Kidney capillary endothelial cell (primary cell): ENCODE measurements at places on chromosomes 13 and 19.

DNA sequence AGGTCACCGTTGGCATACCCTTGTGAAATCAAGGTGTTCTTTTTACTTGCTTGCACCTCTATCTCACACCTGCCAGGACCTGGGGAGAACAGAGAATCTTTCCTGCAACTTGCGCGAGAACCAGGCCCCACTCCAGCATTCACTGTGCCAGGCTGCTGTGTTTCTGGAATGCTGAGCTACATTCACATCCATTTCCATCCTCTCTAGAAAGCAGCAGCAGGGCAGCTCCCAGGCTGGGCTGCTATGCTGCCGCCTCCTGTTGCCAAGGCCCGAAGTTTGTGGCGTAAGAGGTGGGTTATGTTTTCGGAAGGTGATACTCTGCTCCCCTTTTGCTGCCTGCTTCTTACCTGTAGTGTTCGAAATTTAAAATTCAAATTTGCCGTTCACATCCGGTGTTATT is 464.1 kb downstream of the KLF5 start:
- no peak for DNase-seq

DNA sequence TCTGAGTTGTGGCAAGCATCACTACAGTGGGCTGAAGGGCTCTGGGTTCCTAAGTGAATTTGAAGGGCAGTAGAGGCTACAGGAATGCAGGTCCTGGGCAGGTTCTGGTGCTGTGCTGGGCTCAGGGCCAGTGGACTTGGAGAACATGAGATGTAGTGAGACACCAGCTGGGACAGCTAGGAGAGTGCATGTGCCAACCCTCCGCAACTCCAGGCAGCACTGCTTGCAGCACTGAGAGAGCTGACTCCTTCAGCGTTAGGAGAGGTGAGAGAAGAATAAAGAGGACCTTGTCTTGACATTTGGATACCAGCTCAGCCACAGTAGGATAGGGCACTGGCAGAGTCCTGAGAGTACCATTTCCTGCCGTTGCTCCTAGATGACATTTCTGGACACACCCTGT is 739.9 kb upstream of the PRR20A start:
- DNase-seq: no peak

GRCh38 chr19:18065173-18065495 is 21.6 kb downstream of the IL12RB1 start:
- no peak for DNase-seq

DNA sequence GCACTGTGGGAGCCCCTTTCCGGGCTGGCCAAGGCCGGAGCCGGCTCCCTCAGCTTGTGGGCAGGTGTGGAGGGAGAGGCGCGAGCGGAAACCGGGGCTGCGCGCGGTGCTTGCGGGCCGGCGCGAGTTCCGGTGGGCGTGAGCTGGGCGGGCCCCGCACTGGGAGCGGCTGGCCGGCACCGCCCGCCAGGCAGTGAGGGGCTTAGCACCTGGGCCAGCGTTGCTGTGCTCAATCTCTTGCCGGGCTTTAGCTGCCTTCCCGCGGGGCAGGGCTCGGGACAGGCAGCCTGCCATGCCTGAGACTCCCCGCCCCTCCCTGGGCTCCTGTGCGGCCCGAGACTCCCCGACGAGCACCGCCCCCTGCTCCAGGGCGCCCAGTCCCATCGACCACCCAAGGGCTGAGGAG is 405.2 kb upstream of the PRR20A start:
- DNase-seq: no peak

DNA sequence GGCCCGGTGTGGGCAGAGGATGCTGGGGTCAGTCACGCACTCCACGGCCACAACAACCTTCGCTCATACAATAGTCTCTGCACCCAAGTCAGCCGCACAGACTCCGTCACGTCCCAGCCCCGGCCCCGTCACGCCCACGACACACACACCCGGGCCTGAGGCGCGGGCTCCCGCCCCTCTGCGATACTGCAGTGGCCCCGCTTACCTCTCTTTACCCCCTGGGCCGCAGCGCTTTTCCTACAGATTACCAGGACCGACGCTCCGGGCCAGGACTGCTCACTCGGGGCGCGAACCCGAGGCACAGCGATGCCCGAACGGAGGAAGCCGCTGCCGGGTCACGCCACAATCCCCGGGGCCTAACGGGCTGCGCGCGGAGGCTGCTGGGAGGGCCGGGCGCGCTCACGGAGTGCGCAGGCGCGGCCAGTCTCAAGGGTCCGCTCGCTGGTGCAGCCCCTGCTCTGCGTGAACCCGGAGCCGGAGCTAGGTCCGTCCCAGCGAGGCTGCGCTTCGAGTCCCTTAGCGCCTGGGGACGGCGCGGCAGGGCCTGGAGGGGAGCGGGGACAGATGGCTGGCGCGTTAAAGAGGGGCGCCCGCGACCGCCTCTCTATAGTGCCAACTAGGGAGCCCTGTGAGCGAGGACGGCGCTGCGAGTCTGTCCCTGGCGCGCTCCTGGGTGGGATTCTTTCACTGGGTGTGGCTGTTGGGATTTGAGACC is at the start of gene ZFP82:
TSS of gene ZFP82 (minus strand) at position 358 of the 715 bp plus-strand sequence. CDS start 8,855 bp downstream, outside the sequence.
- peak; percentile 69 for DNase-seq

DNA sequence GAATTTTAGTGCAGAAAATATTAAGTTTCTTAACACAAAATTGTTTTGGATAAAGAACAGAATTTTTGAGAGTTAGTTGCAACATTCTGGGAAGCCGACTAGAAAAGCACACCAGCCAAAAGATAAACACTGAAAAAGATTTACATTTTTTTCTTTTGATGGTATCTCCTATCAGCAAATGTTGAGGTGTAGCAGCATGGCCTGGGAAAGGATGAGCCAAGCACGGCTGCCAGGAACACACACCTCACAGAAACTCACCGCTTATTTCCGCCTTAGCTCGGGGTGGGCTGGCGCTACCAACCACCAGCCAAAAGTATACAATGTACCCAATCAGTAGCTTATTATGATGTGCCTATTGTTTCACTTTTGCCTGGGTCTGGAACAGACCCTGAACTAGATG is 134.7 kb downstream of the MIPEP start:
- DNase-seq: no peak

DNA sequence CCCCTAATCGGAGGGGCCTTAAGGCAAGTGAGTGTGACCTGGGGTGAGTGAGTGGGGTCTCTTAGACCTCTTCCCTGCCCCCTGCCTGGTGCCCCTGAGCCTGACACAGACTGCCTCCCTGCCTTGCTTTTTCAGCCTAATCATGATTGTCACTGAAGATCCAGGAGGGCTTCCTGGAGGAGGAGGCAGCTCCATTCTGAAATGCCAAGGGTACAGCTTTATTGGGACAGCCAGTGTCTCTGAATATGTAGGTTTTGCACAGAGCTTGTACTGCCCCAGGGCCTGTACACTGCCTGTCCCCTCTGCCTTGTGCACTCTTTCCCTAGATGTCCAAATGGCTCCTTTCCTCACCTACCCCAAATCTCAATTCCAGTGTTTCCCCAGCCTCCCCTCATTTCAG is 26.1 kb upstream of the SEMA6B start:
- no peak for DNase-seq

- DNase-seq: no peak
Measured at GRCh38 chr19:1453525-1454364, 3.8 kb downstream of the APC2 start.

GRCh38 chr13:96492766-96493165 is 402.9 kb downstream of the HS6ST3 start:
- DNase-seq: no peak

DNA sequence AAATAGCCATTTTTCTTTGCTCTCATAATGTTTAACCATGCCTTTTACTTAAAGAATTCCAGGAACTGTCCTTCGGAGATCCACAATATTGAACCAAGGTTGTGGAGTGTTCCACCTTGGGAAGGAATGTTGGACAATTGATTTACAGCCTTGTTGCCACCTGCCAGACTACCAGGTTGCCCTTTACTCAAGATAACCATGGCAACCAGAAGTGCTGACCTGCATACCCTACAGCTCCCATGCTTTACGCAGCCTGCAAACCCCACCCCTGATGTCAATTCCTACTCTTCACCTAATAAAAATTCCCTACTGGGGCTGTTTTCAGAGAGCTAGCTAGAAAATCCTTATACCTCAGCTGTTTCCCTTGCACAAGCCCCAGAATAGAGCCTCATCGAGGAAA is 151.0 kb upstream of the RXFP2 start:
- DNase-seq: no peak

GRCh38 chr13:78102121-78102677 is 183.6 kb upstream of the EDNRB start:
- peak; percentile 19 for DNase-seq

GRCh38 chr13:74930402-74931165 is 551.4 kb downstream of the TBC1D4 start:
- DNase-seq: peak; percentile 59

GRCh38 chr19:7918615-7919421 is 1.3 kb upstream of the SNAPC2 start:
- DNase-seq: no peak

GRCh38 chr13:95212983-95213850 is 88.0 kb downstream of the ABCC4 start:
- no peak for DNase-seq

DNA sequence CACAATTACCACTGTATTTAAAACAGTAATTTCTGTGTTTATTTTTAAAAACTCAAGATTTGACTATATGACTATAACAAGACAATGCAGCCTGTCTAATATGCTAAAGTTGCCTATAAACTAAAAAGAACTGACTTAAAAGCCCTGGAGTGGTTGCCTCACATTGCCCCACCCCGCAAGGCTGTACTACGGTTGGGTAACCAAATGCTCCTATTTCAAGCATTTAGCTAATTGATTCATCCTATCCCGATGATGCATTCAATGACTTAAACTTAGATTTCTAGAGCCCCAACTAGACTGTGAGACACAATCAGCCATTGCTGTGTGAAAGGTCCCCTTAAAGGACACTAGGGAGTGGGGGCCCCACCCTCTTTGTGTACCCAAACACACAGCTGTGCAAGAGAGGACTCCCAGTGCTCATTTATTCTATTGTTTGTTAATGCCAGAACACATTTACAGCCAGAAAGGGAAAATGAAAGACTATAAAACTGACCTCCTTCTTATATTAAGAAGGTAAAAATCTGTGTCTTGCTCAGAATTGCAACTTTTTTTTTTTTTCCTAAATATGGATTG is 66.9 kb downstream of the MIPEP start:
- DNase-seq: no peak

DNA sequence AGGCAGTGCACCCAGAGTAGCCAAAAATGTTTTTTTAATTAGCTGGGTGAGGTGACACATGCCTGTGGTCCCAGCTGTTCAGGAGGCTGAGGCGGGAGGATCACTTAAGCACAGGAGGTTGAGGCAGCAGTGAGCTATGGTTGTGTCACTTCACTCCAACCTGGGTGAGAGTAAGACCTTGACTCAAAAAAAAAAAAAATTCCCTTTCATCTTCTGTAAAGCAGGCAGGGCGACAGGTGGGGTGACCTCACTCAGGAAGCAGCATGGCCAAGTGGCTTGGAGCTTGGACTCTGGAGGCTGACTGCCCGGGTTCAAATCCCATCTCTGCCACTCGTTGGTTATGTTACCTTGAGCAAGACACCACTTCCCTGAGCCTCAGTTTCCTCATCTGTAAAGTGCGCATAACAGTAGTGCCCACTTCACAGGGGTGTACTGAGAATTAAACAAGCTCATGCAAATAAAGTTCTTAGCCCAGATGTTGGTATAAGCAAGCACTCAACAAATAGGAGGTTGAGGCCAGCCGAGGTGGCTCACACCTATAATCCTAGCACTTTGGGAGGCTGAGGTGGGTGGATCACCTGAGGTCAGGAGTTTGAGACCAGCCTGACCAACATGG is 48.3 kb downstream of the MAP4K1 start:
- no peak for DNase-seq

GRCh38 chr13:79491715-79492114 is 10.8 kb downstream of the NDFIP2 start:
- no peak for DNase-seq

GRCh38 chr19:13726323-13726722 is 38.0 kb upstream of the MRI1 start:
- DNase-seq: no peak

GRCh38 chr19:1782521-1782920 is 29.2 kb downstream of the ONECUT3 start:
- no peak for DNase-seq

- DNase-seq: no peak
Measured at GRCh38 chr13:42039457-42039945, 8.9 kb upstream of the DGKH start.

DNA sequence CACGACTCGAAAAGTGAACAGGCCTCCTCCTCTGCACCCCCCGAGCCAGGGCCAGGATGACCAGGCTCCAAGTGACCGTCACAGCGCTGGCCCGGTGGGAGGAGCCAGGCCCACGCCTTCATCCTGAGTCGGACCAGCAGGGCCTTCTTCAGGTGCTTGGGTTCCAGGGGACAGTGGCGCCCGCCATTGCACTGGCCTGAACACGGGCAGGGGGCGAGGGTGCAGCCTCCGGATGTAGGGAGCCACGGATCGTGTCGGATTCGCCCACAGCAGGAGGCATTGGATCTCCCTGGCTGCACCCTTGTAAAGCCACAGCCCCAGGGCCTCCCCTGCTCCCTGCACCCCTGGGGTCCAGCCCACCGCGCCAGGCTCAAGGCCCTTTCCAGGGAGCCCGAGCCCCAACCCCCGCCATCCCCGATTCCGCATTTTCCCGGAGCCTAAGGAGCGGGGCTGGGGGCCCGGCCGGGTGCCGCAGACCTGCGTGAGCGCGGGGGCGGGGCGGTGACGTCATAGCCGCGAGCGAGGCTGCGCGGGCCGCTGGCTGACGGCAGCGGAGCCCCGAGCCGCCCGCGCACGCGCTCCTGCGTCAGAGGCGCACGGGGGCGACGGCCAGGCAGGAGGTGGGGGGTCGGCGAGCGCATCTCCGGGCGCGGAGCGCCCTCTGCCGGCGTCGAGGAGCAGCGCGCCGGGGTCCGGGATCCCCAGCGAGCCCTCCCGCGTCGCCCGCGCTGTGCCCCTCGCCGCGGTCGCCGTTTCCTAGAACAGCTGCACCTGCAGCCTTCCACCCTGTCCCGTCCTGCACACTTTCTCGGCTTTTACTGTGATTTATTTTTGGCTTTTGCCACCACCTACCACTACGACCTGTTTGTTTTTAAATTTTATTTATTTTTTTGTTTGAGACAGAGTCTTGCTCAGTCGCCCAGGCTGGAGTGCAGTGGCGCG is 1.5 kb upstream of the ATP5F1D start:
- peak; percentile 87 for DNase-seq

GRCh38 chr13:41561170-41561569 is 103.8 kb downstream of the RGCC start:
- DNase-seq: no peak

DNA sequence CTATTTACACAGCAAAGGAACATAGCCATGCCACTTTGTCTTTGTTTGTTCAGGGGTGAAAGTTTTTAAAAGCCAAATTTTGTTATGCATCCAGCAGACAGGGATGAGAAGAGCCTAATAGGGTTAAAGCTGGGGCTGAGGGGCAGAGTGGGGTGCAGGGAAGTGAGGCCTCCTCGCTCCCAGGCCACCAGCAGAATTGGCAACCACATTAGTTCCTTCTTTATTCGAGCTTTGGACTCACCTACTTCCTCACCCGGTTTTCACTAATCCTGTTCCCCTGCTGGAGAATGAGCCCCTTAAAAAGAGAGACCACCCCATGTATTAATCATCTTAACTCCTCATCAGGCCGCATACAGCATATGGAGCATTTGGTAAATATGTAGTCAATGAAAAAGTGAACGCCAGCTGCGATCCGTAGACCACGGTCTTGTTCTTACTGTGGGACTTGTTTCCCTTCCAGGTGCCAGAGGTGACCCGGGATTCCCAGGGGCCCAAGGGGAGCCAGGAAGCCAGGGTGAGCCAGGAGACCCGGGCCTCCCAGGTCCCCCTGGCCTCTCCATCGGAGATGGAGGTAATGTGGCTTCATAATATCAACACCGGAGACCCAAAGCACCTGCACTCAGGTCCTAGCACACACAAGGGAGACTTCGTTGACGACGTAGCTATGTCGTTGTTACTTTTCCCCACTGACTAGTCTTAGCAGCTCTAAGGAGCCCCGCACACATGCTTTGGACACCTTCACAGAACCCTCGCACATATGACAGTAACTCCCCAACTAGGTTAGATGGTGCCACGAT is 112.1 kb downstream of the RAB20 start:
- no peak for DNase-seq
